AG10803 (cell line): ENCODE measurements at places on chromosomes 3 and 15.

GRCh38 chr15:34647569-34648293 lies 64.3 kb upstream of the GOLGA8B start:
- no peak for DNase-seq

DNA sequence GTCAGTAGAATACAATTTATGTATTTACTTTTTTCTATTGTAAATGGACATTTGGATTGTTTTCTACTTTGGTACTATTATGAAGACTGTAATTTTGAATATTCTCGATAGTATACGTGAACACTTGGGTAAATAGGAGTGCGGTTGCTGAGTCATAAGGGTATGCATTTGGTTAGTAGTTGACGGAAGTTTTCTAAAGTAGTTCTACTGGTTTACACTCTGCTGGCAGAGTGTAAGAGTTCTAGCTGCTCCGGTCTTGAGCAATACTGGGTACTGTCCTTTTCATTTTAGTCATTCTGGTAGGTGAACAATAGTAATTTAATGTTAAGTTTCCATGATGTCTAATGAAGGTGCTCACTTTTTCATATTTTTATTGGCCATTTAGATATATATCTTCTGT lies 70.0 kb downstream of the MEF2A start:
- DNase-seq: no peak

DNA sequence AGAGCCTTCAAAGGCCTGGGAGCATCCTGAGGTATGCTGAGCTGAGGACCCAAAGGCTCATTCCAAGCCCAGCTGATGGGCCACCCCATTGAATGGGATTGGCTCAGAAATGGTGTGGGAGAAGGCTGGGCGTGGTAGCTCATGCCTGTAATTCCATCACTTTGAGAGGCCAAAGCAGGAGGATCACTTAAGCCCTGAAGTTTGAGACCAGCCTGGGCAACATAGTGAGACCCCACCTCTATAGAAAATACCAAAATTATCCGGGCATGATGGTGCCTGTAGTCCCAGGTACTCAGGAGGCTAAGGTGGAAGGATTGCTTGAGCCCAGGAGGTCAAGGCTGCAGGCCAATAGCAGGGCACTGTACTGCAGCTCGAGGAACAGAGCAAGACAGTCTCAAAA lies 43.8 kb upstream of the ADAMTSL3 start:
- DNase-seq: no peak

GRCh38 chr3:51938780-51939425 lies 2.8 kb downstream of the RRP9 start:
- DNase-seq: no peak

DNA sequence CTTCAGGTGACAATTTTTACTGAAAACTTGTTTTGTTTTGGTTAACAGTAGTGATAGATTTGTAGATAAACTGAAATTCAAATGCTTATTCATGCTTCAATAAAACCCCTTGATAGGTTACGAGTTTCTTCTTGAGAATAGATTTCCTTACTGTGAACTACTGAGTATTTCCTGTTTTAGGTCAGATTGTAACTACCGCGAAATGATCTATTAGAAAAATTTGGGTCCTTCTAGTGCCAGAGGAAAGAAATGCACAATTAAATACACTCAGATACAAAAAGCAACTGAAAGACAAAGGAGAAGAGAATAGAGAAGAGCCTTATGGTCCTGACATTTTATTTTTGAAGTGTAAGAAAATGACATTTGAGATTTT lies 251.7 kb upstream of the TBL1XR1 start:
- no peak for DNase-seq

GRCh38 chr3:52155912-52156311 lies 1.7 kb upstream of the POC1A start:
- no peak for DNase-seq

DNA sequence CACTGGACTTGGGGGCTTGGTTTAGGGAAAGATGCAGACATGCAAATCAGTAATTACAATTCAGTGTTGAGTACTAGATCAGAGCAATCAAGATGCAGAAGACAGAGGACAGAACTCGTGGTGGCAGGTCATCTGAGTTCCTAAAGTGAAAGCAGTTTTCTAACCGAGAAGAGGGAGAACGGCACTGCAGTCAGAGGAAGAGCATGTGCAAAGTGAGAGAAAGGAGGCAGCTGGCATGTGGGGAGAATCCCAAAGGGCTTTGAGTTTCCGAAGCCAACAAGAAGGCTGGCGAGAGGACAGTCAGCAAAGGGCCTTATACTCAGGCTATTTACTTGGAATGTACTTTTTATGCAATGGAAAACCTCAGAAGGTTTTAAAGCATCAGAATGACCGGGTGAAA lies 87.0 kb downstream of the ANP32A start:
- peak; percentile 52 for DNase-seq

- no peak for DNase-seq
Observed at GRCh38 chr3:186080849-186081438, 27.9 kb downstream of the ETV5 start.

GRCh38 chr3:130517602-130518001 lies 625 bp downstream of the COL6A6 start:
- peak; percentile 3 for DNase-seq
